ENCODE measurements at places on chromosomes 2 and 18.

DNA sequence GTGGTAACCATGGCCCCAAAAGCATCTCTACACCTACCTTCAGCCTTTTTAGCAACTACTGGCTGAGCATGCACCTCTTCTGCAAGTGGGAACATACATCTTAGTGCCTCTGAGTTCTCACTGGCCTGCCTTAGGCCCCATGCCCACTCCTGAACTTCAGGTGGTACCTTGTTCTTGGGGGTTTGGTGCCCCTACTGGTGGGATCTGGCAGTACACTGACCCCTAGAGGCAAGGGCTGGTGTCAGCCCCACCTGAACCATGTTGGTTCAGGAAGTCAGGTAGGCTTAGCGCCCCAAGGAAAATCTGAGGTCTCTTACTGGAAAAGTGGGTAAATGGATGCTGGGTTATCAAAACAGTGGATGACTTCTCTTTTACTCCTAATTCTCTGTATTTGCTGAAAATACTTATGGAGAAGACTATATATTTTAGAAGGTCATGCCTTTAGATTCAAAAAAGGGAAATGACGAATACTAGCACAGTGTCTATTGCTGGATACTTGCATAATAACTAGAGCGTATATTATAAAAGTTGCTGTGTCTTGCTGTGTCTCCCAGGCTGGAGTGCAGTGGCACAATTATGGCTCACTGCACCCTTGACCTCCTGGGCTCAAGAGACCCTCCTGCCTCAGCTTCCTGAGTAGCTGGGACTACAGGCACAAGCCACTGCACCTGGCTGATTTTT lies 84.6 kb downstream of the RAB31 start:
- peak; percentile 80 for DNase-seq

DNA sequence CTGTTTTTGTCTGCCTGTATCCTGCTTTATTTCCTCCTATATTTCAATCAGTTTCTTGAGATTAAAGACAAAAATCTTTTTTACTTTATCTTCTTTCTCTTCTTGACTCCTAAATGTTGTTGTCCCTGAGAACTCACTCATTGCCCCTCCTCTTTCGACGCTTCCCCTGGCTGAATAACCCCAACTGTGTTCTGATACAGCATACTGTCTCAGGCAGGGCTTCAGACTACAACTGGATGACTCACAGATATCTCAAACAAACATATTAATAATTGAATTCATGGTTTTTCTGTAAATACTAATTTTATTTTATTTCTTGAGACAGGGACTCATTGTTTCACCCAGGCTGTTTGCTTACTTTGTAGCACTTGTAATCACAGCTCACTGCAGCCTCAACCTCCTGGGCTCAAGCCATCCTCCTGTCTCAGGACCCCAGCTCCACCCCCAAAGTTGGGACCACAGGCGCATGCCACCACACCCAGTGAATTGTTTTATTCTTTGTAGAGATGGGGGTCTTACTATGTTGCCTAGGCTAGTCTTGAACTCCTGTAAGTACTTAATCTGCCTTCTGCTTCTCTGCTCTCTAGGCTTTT lies 9.4 kb downstream of the ITGAV start:
- no peak for DNase-seq

GRCh38 chr2:61853086-61853846 lies 594 bp downstream of the FAM161A start:
- no peak for DNase-seq

GRCh38 chr2:238926761-238927611 lies 79.1 kb downstream of the TWIST2 start:
- DNase-seq: no peak

Measured in inflammatory macrophage treated with lipopolysaccharide for 1 hour (primary cell).